Naive thymus-derived CD8-positive, alpha-beta T cell (primary cell): ENCODE measurements at places on chromosomes 4 and X. TPM values are rescaled to one million over a fixed set of nuclear protein-coding genes. Genes with fewer than 3 reads are reported as not detected.

DNA sequence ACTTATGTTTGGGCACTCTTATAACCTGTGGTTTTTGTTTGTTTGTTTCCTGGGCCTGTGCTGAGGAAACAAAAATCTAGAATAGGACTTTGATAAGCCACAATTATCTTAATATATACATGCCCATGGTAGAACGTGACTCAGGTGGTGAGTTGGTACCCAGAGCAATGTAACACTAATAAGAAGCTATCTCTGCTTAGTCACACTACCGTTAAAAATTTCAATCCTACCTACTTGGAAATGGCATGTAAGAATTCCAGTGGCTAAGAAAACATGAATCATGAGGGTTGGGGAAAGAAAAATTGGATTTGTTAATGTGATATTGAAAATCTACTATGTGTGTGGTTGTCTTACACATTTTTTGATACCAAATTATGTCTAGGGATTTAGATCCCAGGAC, 30.5 kb upstream of the ADGRG2 start:
- H3K27ac ChIP-seq, result no peak overlapping the region
- DNase-seq, result no peak
- H3K36me3 ChIP-seq, result no peaks in the 10 kb centered on the region
- H3K4me3 ChIP-seq, result no peak overlapping the region

KLHL13 gene
- polyA plus RNA-seq, result 2.6 TPM

GAGE12J gene
- polyA plus RNA-seq, result not detected

CPXCR1 gene
- polyA plus RNA-seq, result not detected

DNA sequence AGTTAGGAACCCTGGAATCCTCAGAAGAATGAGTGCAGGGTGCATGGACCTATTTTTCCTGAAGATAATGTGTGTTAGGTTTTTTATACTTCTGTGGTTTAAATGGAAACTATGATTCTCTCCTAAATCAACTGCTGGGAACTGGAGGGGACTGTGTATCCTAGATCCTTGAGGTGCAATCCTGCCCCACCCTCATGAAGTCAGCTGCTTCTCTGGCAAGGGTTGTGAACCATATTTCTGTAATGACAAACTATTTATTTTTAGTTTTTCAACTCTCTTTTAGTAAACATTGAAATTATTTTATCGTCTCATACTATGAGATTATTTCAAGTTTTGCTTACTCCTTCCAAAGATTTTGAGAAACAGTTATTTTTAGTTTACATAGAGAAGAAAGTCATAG, 25.8 kb upstream of the VEGFC start:
- H3K27me3 ChIP-seq, result no peaks in the 10 kb centered on the region
- H3K4me3 ChIP-seq, result no peak overlapping the region
- H3K4me1 ChIP-seq, result no peaks in the 10 kb centered on the region
- no peaks in the 10 kb centered on the region for H3K36me3 ChIP-seq
- no peak overlapping the region for H3K27ac ChIP-seq
